Fibroblast of lung (primary cell): ENCODE measurements at places on chromosomes 6 and 20.
A peak's percentile ranks its signal among the peaks of the same experiment; 100 is the strongest.

DNA sequence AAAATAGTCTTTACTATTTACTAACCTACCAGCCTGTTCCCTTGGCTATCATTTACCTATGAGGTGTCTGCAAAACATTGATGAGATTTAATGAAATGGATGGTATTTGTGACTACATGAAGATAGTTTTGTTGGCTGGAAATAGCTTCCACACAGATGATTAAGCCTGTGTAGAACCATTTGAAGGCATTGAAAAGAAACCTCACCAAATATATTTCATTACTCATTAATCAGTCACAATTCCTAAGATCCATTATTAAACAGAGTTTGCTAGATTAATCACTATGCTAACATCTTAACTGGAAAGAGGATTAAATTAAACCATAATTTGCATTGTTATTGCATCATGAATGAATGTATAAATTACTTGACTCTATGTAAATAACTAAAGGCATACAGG is 560.3 kb downstream of the BMP2 start:
- no peak for DNase-seq

- no peak for DNase-seq
These were observed 122.6 kb upstream of the PLCB4 start for GRCh38 chr20:8946036-8946940.

GRCh38 chr20:49705358-49705757 is 8.3 kb downstream of the B4GALT5 start:
- no peak for DNase-seq

DNA sequence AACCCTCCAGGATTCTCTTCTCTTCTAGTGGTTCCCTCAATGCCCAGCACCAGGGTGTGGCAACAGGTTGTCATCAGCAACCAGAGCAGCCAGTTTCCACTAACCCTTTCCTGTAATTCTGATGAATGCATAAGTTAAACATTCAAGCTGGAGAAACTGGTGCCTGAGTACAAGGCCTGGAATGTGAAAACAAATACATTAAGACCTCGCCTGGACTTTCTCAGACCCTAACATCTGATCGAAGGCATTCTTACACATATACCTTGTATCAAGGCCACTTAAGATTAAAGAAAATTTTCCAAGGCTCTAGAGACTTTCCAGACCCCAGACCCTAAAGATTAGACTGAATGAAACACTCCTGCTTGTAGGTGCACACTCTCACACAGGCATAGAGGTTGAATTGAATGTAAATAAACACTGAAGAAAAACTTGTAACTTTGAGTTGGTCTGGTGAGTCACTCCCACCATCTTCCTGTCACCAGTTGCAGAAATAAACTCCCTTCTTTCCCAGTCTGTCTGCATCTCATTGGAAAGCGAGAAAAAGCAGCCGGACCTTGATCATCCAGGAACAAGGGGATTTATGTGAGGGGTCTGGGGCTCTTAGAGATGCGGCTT is 9.0 kb downstream of the LRP11 start:
- DNase-seq = peak; percentile 94

DNA sequence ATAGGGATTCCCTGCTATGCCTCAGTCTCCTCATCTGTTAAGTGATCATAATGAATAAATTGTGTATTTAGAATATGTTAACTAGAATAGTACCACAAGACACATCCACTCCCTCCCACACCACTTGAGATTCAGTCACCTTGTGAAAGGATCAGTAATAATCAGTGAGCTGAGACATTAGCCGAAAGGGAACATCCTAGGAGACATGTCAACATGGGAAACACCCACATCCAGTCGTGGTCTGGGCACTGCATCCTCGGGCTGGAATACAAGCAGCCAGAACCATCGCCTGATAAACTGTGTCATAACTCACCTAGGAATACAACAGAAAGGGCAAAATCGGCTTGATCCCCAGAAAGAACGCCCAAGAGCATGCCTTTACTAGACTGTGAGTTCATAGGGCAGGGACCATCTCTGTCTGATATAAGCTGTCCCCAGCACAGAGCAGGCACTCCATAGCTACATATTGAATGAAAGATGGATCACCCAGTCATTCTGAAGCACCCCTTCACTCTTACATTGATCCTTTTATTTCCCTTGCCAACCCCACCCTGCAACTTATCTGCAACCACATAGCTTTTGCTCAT is 23.9 kb downstream of the RIPOR2 start:
- no peak for DNase-seq

DNA sequence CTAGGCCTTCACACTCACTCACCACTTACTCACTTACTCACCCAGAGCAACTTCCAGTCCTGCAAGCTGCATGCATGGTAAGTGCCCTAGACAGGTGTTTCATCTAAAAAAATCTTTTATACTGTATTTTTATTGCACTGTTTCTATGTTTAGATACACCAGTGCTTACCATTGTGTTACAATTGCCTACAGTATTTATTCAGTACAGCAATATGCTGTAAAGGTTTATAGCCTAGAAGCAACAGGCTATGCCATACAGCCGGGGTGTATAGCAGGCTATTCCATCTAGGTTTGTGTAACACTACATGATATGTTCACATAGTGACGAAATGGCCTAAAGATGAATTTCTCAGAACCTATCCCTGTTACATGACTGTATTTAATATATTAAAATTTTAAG is 37.1 kb upstream of the KCNK5 start:
- no peak for DNase-seq

- peak; percentile 78 for DNase-seq
These were observed 277.7 kb downstream of the NRN1 start for GRCh38 chr6:5729080-5729434.

DNA sequence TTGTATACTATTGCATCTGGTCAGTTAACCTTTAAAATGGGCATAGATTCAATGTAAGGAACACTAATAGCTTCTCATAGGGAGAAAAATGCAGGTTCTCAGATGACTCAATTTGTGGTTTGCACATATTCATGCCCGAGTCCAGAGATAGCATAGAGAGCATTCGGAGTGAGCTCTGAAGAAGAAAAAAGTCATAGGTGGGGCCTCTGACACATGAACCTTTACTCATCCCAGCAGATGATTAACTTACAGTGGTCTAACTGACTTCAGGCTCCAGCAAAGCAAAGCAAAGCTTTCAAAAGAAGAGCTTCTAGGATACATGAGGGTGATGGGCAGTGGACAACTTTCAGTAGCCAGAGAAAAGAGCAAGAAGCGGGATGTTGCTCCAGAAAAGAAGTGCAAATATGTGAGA is 55.3 kb upstream of the BTN3A2 start:
- peak; percentile 88 for DNase-seq

- DNase-seq = no peak
These were observed 106.8 kb upstream of the RPS6KA2 start for GRCh38 chr6:166733900-166734299.

- DNase-seq = no peak
These were observed 32.1 kb upstream of the ID4 start for GRCh38 chr6:19805129-19805481.

- DNase-seq = no peak
These were observed 186.6 kb downstream of the MOXD1 start for GRCh38 chr6:132214716-132215115.

- no peak for DNase-seq
These were observed 121.9 kb upstream of the SULF2 start for GRCh38 chr20:47907031-47907675.

DNA sequence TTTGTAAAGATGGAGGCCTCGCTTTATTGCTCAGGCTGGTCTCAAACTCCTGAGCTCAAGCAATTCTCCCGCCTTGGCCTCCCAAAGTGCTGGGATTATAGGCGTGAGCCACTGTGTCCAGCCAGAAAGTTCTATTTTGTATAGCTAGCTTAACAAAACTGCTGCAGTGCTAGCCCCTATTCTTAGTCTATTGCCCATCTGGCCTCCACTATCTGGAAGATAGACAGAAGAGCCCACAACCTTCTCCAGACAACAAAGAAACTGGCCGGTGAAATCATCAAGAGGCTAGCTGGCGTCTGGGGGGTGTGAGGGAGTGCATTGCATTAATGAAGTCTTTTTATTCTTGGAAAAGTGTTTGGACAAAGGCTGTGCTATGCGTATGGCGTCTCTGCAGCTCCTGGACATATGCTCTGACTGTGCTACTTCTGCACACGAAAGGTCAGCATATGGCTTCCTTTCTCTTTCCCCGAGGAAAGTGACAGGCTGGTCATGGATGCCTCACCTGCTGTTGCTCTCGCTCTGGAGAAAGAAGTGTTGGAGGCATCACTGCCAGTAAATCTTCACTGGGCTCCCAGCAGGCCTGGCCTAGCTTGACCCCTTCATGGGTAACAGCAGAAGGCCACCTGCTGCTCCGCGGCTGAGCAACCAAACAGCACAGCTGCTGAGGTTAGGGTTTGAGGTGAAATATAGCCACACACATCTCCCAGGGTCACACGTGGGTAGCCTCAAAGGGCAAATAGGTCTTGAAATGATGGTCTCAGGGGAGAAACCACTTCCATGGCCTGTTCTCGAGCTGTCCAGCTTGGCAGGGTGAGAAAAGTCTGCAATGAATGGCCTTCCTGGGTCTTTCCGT is 95.1 kb upstream of the IYD start:
- peak; percentile 58 for DNase-seq

DNA sequence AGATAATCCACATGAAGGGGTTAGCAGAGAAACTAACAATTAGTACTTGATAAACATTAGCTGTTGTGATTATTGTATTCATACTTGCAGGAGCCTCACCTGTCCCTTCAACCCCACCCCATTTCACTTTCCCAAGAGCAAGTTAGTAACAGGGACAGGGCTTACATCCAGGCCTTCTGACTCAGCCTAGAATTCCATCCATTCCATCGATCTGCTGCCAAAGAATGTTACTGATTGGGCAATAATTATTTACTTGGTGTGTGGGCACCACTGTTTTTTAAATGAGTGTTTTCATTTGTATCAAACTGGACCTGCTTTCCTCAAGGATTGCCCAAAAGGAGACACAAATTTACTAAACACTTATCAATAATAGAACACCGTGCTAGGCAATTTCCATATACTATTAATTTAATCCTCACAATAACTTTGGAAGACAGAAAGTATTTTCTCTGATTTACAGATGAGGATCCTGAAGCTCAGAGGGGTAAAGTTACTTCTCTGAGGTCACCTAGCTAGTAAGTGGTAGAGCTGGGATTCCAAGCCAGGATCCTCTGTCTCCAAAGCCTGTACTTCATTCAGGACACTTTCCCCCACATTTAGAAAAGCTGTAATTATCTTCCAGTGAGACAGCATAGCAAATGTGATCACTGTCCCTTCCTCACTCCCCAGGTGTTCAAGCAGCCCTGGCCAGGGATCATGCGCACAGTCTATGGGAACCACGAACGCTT is 32.8 kb downstream of the GSS start:
- peak; percentile 79 for DNase-seq

- DNase-seq = no peak
These were observed 5.7 kb downstream of the FOXO3 start for GRCh38 chr6:108566406-108566805.

DNA sequence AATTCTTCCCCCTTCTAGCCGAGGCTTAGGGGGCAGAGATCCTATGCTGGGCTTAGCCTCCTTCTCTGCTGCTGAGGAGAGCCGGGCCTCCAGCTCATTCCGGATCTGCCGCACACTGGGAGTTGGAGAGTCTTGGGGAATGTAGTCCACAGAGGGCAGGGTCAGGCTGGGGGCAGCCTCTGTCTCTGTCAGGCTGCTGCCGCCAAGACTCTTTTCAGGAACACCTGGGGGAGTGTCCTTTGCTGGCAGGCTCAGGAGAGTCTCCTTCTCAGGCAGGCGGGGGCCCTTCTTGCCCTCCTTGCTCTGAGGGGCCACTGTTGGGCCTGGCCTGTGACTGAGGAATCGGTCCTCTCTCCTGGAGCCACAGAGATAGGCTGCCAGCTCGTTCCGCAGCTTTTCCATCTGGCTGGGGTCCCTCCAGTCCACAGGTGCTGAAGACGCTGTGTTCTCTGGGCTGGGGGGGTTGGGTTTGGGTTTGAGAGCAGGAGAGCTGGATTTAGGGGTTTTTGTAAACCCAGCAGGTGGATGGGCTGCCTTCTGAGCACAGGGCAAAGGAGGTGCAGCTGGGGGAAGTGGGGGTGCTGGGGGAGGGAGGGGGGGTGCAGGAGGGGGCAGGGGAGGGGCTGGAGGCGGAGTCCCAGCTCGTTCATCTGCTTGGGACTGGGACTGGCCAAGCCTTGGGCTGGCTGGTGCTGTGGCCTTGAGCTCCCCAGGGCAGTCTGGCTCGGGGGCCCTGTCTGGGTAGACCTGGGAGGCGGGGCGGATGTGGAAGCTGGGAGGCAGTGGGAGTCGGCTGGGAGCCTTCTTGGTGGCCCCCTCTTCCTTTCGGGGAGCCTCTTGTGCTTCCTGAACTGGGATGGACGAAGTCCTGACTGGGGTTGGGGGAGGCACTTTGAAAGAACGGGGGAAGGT is 36.1 kb downstream of the C6orf132 start:
- DNase-seq = no peak

GRCh38 chr6:15549371-15549770 is 113.5 kb downstream of the DTNBP1 start:
- no peak for DNase-seq

GRCh38 chr20:11130554-11131166 is 456.9 kb upstream of the JAG1 start:
- DNase-seq = no peak

DNA sequence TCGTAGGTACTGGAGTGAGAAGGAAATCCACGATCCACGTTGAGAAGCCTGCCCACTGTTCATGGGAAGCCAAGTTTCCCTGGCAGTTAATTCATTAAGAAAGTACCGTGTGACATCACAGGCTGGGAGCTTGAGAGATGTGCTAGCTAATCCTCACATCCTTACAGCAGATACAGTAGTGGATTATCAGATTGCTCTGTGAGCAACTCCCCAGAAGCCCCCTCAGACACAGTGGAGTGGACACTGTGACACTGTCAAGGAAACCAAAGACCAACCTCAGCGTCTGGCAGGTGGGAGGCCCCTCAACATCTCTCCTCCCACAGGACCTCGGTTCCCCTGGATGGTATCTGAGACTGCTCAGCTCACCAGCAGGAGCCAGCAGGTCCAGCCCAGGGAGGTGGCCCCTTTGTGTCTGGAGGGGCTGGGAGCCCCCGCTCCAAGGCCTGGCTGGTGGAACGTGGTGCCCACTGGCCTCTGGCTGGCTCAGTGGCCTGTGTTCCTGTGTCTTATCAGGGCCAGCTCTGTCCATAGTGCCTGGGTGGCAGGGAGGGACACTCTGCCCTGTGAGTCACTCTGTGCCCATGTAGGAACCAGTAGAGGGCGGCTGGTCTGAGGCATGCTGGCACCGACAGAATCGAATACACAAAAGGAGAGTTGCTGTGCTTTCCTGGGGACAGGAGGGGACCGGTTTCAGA is 7.2 kb downstream of the PYGB start:
- DNase-seq = no peak

DNA sequence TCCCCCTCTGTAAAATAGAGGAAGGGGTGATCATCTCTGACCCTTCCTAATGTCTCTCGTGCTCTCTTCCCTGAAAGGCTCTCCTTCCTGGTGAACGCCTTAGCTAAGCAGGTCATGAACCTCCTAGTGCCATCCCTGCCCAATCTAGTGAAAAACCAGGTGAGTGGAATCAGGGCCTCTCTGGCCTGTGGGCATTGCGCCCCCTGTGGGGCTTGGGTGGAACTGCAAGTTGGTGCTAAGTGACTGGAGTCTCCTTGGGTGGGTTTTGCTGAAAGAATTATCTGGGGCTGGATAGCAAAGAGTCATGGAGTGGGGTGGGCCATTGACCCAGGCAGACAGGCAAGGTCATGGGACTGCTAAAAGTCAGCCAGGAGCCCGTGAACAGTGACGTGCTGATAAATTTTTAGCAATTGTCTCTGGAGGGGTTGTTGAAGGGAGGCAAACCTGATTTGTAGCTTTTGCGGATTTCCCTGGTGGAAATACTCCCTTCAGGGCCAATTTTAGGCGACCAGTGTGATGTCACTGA is 8.9 kb downstream of the BPIFB1 start:
- no peak for DNase-seq

GRCh38 chr6:34231566-34232336 is 4.9 kb upstream of the HMGA1 start:
- no peak for DNase-seq

- DNase-seq = no peak
These were observed 31.1 kb downstream of the TMEM242 start for GRCh38 chr6:157292202-157292601.
